ENCODE measurements at places on chromosomes 16 and 17. TPM values are rescaled to one million over a fixed set of nuclear protein-coding genes. Genes with fewer than 3 reads are reported as not detected.

The ABI3 gene
- total RNA-seq = 58.4 TPM

The ITGB4 gene
- 0.96 TPM for total RNA-seq

The BEAN1 gene
- total RNA-seq = not detected

The HOXB5 gene
- total RNA-seq = not detected

The KRTAP4-3 gene
- total RNA-seq = not detected

The PIK3R6 gene
- total RNA-seq = 6.2 TPM

The ARHGDIG gene
- not detected for total RNA-seq

The RASL10B gene
- 0.15 TPM for total RNA-seq

DNA sequence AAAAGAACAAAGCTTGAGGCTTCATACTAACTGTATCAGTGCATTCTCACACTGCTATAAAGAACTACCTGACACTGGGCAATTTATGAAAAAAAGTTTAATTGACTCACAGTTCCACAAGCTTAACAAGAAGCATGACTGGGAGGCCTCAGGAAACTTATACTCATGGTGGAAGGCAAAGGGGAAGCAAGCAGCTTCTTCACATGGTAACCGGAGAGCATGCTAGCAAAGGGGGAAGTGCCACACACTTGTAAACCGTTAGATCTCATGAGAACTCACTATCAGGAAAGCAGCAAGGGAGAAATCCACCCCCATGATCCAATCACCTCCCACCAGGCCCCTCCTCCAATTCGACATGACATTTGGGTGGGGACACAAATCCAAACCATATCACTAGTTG is 25.3 kb downstream of the CTRB2 start:
- H3K4me1 ChIP-seq = no peaks in the 10 kb centered on the region
- no peak overlapping the region for H3K4me3 ChIP-seq
- no peak overlapping the region for H3K27ac ChIP-seq
- peaks cover 12% of the 10 kb centered on the region for H3K27me3 ChIP-seq
- no peak for DNase-seq

DNA sequence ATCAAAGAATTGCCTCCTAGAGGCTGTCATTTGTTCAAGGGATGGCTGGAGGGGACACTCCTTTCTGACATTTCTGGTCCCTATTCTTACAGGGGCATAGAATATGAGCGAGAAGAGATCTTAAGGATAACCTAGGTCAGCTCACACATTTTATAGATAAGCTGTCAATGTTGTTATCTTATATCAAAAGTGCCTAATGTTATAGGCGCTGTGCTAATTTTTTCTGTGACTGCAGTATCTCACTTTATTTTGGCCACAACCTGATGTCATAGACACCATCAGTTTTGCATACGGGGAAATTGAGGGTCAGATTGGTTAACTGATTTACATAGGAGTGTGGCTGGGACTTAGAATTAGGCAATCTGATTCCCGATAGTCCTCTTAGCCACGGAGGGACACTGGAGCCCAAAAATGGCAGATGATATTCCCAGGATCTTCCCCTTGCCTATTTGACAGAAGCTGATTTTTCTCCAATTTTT is 1.2 kb downstream of the CPD start:
- H3K27me3 ChIP-seq = no peaks in the 10 kb centered on the region
- H3K4me3 ChIP-seq = peak overlapping the region; percentile 75
- no peaks in the 10 kb centered on the region for H3K36me3 ChIP-seq
- H3K4me1 ChIP-seq = peaks cover 55% of the 10 kb centered on the region
- peak overlapping the region; percentile 80 for H3K27ac ChIP-seq

- H3K4me1 ChIP-seq = no peaks in the 10 kb centered on the region
- no peaks in the 10 kb centered on the region for H3K27me3 ChIP-seq
- no peak overlapping the region for H3K27ac ChIP-seq
- H3K36me3 ChIP-seq = no peaks in the 10 kb centered on the region
- DNase-seq = no peak
- no peak overlapping the region for H3K4me3 ChIP-seq
These were observed 23.1 kb downstream of the SPACA3 start for GRCh38 chr17:33014751-33015150.

DNA sequence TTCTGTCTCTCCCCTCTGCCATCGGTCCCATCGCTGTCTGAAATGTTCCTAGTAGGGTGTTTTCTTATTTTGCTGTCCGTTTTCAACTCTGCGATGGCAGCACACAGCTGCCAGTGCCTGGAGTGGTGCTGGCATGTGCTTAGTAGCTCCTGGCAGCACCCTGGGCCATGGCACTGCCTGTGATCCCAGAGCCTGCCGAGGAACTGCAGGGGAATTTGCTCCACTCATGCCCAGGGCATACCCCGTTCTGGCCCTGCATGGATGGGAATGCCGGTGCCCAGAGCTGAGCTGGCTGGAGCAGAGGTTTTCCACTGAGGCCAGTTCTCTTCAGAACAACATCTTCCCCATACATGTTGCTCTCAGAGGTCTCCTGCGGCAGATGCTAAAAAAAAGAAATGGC is 43.1 kb downstream of the GPT2 start:
- DNase-seq = no peak
- H3K27ac ChIP-seq = no peak overlapping the region
- H3K4me3 ChIP-seq = no peak overlapping the region
- H3K36me3 ChIP-seq = no peaks in the 10 kb centered on the region
- H3K27me3 ChIP-seq = no peaks in the 10 kb centered on the region

GRCh38 chr17:6439951-6440350 is 4.3 kb upstream of the PIMREG start:
- no peak overlapping the region for H3K4me3 ChIP-seq
- no peak overlapping the region for H3K27ac ChIP-seq
- H3K4me1 ChIP-seq = peaks cover 13% of the 10 kb centered on the region
- DNase-seq = no peak
- peaks cover 4% of the 10 kb centered on the region for H3K36me3 ChIP-seq
- peaks cover 51% of the 10 kb centered on the region for H3K27me3 ChIP-seq

DNA sequence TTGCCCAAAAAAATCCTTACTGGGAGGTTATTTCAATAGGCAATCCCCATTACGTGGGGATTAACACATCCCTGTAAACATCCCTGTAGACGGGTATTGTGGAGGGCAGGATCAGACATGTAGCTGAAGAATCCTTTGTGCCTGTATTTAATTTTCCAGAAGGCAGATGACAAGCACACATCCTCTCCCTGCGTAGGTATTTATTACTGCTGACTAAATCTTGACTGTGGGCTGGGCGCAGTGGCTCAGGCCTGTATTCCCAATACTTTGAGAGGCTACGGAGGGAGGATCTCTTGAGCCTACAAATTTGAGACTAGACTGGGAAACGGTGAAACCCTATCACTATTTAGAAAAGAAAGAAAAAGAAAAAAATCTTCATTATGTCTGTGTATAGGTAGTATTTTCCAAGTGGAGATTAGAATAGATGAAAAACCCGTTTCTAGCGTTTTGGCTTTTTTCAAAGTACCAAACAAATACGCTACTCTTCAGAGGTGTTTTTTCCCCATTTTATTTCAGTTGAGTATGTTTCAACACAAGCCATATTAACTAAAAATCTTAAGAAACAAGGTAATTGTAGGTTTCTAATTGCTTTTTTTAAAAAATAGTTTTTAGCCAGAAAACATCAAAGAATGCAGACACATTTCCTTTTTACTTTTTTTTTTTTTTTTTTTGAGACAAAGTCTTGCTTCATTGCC is 1.5 kb upstream of the MARF1 start:
- no peak for DNase-seq
- H3K27ac ChIP-seq = peak overlapping the region; percentile 98
- H3K4me1 ChIP-seq = peaks cover 42% of the 10 kb centered on the region
- peak overlapping the region; percentile 93 for H3K4me3 ChIP-seq
- H3K27me3 ChIP-seq = no peaks in the 10 kb centered on the region

DNA sequence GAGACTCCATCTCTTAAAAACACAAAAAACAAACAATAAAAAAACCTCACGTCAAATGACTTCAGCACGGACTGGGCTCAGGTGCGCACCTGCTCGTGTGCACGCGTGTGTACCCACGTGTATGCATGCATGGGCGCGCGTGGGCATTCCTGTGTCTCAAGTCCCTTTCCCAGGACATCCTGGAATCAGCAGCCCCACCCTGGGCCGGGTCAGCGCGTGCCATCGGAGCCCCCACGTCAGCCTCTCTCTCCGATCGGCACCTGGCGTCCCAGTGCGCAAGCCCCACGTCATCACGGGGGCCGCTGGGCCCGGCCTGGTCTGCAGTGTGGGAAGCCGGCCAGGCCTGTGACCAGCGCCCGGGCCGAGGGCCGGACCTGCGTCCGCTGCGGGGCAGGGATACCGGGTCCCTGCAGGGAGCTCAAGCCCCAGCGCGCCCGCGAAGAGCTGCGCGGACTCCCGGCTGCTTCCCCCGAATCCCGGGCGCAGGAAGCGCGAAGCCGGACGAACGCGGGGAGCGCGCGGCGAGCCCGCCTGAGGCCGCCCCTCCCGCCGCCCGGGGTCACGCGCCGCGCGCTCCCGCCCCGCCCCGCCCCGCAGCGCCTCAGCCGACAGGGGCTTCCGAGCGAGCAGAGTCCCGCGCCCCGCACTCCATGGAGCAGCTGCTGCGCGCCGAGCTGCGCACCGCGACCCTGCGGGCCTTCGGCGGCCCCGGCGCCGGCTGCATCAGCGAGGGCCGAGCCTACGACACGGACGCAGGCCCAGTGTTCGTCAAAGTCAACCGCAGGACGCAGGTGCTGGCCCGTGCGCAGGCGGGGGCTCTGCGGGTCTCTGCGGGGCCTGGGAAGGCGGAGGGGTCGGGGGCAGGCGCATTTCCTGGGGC is at the start of gene FN3K:
Gene FN3K, plus strand, starts transcription at position 629 of the 880 bp plus-strand sequence. Its CDS starts 22 bp downstream, at position 651.
- H3K36me3 ChIP-seq = peaks cover 33% of the 10 kb centered on the region
- no peak within 1 kb of the TSS for H3K27ac ChIP-seq
- no peaks in the 10 kb centered on the region for H3K27me3 ChIP-seq
- DNase-seq = no peak
- peak within 1 kb of the TSS; percentile 63 for H3K4me3 ChIP-seq

DNA sequence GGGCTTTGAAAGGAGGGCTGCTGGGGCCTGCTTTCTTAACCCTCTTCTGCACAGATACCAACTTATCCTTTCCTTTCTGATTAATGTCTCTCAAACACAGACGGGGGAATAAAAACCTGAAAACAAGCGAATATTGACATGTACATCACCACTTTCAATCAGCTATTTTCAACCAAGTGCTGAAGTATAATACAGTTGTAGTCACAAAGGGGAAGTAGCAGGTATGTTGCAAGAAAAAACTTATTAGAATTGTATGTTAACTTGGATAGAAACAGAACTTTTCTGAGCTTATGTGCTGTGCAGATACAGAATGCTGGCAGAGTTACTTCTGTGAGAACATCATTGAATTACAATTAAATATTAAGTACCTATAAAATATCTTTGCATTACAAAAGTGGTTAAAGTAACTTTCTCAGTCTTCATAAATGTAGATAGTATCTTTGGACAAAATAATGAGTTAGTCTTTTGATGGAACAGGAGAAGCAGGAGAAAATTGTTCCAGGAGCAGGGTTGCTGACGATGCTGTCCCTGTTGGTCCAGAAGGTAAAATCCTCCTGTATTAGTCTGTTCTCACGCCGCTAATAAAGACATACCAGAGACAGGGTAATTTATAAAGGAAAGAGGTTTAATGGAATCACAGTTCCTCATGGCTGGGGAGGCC is 59.5 kb downstream of the RPTOR start:
- H3K36me3 ChIP-seq = peaks cover 35% of the 10 kb centered on the region
- no peak overlapping the region for H3K4me3 ChIP-seq
- H3K27me3 ChIP-seq = no peaks in the 10 kb centered on the region
- H3K27ac ChIP-seq = peak overlapping the region; percentile 67
- H3K4me1 ChIP-seq = peaks cover 77% of the 10 kb centered on the region
- DNase-seq = no peak

GRCh38 chr16:69406780-69407331 is 17.6 kb upstream of the CYB5B start:
- no peaks in the 10 kb centered on the region for H3K27me3 ChIP-seq
- H3K4me3 ChIP-seq = no peak overlapping the region
- H3K4me1 ChIP-seq = peaks cover 18% of the 10 kb centered on the region
- H3K27ac ChIP-seq = no peak overlapping the region
- no peak for DNase-seq
- H3K36me3 ChIP-seq = no peaks in the 10 kb centered on the region

Data from activated CD4-positive, alpha-beta T cell treated with anti-CD3 and anti-CD28 coated beads, Interleukin-2, amount 10 ng/mL, durations not matched to agents 7 days and 5 days (primary cell).